Upper lobe of left lung (tissue), 6 donors: ENCODE measurements at places on chromosomes 7 and 10. TPM values are rescaled to one million over a fixed set of nuclear protein-coding genes. Genes with fewer than 3 reads are reported as not detected.

The DRGX gene
- 0.17 TPM for total RNA-seq

The ZNF853 gene
- total RNA-seq: 6.6 TPM

DNA sequence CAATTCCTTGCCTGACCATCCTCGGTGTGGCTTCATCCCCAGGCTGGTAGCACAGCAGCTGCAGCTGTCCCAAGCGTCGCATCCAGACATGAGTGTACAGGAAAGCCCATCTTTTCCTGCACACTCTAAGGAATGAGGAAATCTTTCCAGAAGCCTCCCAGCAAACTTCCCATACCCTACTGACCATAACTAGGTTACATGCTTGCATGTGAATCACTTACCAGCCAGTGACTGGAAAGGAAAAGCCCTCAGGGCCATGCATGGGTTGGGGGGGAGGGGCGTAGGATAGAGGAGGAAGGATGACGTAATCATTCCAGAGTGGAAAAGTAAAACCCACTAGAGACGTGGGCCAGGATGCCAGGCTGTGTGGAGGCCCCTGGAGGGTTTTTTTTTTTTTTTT lies 18.9 kb upstream of the ZNF212 start:
- no peak overlapping the region for H3K27ac ChIP-seq
- H3K36me3 ChIP-seq: peaks cover 59% of the 10 kb centered on the region
- no peaks in the 10 kb centered on the region for H3K4me1 ChIP-seq
- H3K4me3 ChIP-seq: no peak overlapping the region

The HOXA6 gene
- total RNA-seq: not detected

- no peaks in the 10 kb centered on the region for H3K36me3 ChIP-seq
- no peaks in the 10 kb centered on the region for H3K4me1 ChIP-seq
- no peak overlapping the region for H3K27ac ChIP-seq
Observed at GRCh38 chr10:21065621-21066248, 168.6 kb upstream of the NEBL start.

DNA sequence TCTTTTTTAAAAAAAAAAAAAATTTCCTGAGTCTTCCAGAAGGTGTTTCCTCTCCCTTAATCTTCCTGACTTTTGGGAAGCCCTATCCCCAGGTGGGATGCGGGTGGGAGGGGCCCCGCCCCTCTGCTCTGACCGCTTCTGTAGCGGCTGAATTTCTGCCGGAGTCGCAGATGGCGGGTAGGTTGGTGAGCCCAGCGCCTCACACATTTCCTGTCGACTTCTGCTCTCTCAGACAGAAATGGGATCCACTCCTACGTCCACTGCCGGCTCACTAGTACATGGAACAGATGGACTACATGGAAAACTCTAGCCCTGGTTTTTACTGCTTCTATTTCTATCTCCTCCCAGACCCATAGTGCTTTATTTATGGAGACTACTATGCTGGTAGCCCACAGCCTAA lies 90.9 kb downstream of the NEUROD6 start:
- no peak overlapping the region for H3K27ac ChIP-seq
- H3K4me1 ChIP-seq: no peaks in the 10 kb centered on the region
- DNase-seq: no peak

The NOS3 gene
- total RNA-seq: 3.1 TPM

GRCh38 chr7:17952387-17952786 lies 12.1 kb upstream of the SNX13 start:
- H3K4me3 ChIP-seq: no peak overlapping the region
- H3K4me1 ChIP-seq: no peaks in the 10 kb centered on the region
- H3K27me3 ChIP-seq: no peaks in the 10 kb centered on the region
- no peaks in the 10 kb centered on the region for H3K36me3 ChIP-seq
- no peak for DNase-seq

DNA sequence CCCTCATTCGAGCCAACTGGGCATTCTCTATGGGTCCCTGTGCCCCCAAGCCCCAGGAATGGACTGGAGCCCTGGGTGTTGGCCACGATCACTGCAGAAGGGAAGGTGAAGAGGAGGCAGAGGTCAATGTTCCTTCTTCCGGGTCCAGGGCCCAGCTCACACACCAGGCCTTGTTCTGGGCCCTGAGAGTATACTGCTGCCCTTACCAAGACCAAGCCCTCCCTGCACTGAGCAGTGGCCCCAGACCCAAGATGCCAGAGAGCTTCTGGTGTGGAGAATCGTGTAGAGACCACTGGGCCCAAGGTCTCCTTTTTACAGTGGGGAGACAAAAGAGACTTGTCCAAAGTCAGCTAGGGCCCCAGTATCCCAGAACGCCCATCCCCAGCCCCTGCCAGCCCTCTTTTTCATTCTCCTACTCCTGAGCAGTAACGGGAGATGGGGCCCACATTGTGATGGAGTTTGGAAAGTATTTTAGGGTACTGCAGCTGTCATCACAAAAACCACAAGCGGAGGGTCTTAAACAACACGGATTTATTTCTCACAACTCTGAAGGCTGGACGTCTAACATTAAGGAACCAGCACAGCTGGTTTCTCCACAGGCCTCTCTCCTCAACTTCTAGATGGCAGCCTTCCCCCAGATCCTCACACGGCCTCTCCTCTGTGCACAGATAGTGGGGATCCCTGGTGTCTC lies 79.4 kb downstream of the PDGFA start:
- no peaks in the 10 kb centered on the region for H3K4me1 ChIP-seq
- no peaks in the 10 kb centered on the region for H3K36me3 ChIP-seq
- no peaks in the 10 kb centered on the region for H3K27me3 ChIP-seq
- H3K27ac ChIP-seq: no peak overlapping the region
- H3K4me3 ChIP-seq: no peak overlapping the region

The PAX2 gene
- total RNA-seq: not detected

The ENTPD1 gene
- total RNA-seq: 45.4 TPM
